Endothelial cell (in vitro differentiated cells): ENCODE measurements at places on chromosomes 16 and 17. TPM values are rescaled to one million over a fixed set of nuclear protein-coding genes. Genes with fewer than 3 reads are reported as not detected.

DNA sequence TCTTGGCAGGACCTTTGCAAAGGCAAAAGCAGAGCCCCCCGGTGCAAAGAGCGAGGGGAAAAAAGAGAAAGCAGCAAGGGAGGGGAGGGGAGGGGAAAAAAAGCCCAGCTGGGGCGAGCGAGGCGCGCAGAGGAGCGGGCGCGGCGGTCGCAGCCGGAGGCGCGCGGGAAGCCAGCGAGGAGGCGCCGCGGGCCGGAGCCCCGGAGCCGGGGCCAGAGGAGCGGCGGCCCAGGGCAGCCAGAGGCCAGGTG is 129 bp downstream of the IRX5 start:
- peak overlapping the region; percentile 96 for H3K4me3 ChIP-seq
- peaks cover 39% of the 10 kb centered on the region for H3K4me1 ChIP-seq
- no peaks in the 10 kb centered on the region for H3K36me3 ChIP-seq

DNA sequence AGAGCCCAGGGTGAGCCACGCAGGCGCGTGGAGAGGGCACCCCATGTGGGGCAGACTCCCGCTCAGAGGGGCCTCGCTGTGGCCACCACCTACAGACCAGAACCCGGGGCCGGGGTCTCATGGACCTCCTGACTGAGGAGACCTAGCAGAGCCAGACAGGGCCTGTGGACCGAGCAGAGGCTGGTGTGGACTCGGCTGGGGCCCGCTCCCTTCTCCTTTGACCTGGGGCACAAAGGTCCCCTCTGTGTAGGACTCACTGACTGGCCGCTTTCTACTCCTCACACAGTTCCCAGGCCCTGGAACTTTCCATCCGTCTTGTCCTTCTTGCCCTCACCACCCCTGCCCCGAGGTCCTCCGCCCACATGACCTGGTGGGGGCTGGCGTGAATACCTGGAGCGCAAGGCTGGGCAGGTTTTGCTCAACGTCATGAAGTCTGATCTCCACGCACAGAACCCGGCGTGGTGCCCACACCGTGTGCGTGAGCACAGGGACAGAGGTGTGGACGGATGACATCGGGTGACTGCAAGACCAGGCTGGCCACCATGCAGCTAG is 44.7 kb upstream of the ACSF3 start:
- DNase-seq: no peak
- no peak overlapping the region for H3K4me3 ChIP-seq
- no peaks in the 10 kb centered on the region for H3K4me1 ChIP-seq

DNA sequence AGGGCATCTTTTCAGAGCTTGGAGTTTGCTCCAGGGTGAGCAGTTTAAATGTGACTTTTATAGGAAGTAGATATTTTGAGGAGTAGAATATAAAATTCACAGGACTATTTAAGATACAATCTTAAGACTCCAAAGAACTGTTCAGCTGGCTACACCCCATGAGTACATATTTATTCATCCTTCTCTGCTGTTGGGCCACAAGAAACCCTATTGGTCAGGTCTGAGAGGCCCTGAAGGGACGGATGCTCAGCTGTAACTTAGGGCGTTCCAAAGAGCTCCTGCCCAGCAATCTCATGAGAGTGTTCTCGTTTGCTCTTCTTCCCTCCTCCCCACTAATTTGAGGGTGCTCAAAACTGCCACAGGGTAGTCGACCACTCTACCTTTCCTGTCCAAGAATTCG is 7.3 kb downstream of the ST6GALNAC2 start:
- no peak overlapping the region for H3K4me3 ChIP-seq
- peaks cover 4% of the 10 kb centered on the region for H3K36me3 ChIP-seq
- H3K4me1 ChIP-seq: no peaks in the 10 kb centered on the region
- H3K27ac ChIP-seq: no peak overlapping the region

GRCh38 chr17:32912218-32912897 is 15.6 kb upstream of the TMEM98 start:
- H3K4me1 ChIP-seq: peaks cover 5% of the 10 kb centered on the region
- H3K36me3 ChIP-seq: no peaks in the 10 kb centered on the region
- DNase-seq: no peak
- no peak overlapping the region for H3K27ac ChIP-seq
- no peak overlapping the region for H3K4me3 ChIP-seq
- peaks cover 6% of the 10 kb centered on the region for H3K27me3 ChIP-seq

GRCh38 chr17:56785405-56785804 is 48.3 kb downstream of the C17orf67 start:
- no peak overlapping the region for H3K4me3 ChIP-seq
- no peak overlapping the region for H3K27ac ChIP-seq
- peaks cover 5% of the 10 kb centered on the region for H3K27me3 ChIP-seq
- H3K36me3 ChIP-seq: no peaks in the 10 kb centered on the region
- no peak for DNase-seq

DNA sequence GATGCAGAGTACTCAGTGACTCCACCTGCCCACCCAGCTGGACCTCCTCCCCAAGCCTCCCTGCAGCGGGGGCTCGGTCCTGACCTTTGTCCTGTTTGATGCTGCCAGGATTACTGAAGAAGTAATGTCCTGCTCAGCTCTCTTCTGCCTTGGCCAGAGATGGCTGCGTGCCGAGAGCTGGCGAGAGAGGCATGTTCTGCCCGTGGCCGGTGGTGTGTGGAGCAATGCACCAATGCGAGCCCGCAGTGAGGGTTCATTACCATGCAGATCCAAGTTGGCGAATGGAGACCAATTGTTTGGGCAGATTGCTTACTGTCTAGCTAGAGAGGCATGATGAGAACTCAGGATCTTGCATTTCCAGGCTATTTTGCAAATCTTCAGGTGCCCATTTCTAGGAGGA is 248.9 kb downstream of the ENGASE start:
- no peak overlapping the region for H3K27ac ChIP-seq
- peaks cover 10% of the 10 kb centered on the region for H3K4me1 ChIP-seq
- H3K4me3 ChIP-seq: no peak overlapping the region
- peaks cover 8% of the 10 kb centered on the region for H3K27me3 ChIP-seq

DNA sequence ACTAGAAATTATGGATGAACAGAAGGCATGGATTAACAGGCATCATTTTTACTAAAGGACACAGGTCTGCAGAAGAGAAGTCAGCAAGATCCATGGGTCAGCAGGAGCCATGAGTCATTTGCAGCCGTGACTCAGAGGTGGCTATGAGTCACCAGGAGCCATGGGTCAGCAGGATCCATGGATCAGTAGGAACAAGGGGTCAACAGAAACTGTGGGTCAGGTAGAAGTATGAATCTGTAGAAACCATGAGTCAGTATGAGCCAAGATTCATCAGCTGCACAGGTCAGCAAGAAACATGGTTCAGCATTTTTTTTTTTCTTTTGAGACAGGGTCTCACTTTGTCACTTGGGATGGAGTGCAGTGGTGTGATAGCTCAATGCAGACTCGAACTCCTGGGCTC is 58.2 kb upstream of the HS3ST4 start:
- DNase-seq: no peak
- no peaks in the 10 kb centered on the region for H3K27me3 ChIP-seq
- H3K4me1 ChIP-seq: no peaks in the 10 kb centered on the region
- no peaks in the 10 kb centered on the region for H3K36me3 ChIP-seq
- H3K27ac ChIP-seq: no peak overlapping the region

DNA sequence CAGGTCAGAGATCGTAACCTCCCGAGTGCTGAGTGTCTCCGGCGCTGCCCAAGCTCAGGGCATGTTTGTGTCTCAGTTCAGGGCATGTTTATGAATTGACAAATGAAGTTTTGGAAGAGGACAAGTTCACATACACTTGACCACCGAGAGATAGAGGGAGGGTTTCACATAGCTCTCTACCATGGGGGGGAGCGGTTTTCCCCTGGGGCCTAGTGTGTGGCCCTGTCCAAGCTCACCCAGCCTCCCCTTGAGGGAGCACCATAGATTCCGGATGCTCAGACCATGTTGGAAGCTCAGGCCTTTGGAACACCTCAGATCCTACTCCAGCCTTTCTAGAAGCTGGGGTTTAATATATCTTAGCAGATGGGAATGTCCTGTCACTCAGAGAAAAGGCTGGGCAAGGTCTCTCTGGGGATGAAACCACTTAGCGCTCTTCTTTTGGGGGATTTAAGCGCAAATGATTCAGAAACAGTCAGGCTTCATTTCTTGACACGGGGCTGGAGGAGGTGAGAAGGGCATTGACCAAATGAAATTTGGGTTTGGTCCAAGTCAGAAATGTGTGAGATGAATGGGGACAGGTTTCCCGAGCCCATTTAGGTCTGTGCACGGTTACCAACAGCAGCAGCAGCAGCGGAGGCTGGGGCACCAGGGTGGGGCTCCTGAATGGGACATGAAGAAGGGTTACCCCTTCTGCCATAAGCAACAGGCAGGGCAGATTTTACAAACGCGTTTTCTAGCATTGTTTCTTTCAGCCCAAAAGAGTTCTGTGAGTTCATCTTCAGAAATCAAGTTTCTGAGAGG is 96.6 kb downstream of the METRNL start:
- no peak overlapping the region for H3K27ac ChIP-seq
- no peak for DNase-seq
- no peaks in the 10 kb centered on the region for H3K4me1 ChIP-seq
- H3K36me3 ChIP-seq: no peaks in the 10 kb centered on the region

DNA sequence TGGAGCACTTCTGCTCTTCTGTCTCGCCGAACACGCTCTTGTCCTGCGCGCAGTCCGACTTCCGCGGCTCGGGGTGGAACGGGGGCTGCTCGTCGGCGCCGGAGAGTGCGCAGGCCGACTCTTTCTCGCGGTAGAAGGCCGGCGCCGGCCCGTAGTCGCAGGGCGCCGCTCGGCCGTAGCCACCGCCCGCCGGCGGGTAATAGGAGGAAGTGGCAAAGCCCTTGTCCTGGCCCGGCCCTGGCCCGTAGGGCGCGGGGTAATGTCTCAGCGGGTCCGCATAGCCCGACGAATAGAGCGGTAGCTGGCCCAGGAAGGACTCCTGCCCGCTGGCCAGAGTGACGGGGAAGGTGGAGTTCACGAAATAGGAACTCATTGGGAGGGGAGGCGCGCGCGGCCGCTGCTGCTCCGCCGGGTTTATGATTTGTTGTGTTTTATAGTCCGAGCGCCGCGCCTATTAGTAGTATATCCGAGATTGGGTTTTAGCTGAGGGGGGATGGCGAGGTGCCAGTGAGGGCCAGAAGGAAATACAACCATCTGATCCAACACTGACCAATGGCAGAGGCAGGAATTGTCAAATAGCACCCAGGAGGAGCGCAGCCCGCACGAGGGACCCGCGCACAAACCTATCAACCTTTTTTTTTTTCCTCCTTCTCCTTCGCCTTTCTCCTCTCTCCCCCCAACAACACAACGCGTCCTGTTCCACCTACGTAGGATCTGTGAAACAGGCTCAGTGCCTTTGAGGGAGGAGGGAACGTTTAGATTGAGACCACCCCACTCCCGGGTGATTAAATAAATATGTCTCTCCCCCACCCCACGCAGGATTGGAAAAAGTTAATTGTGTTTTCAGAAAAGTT is 4.4 kb upstream of the HOXB5 start:
- no peaks in the 10 kb centered on the region for H3K36me3 ChIP-seq
- H3K27me3 ChIP-seq: peaks cover 56% of the 10 kb centered on the region
- H3K4me1 ChIP-seq: peaks cover 46% of the 10 kb centered on the region
- DNase-seq: no peak
- no peak overlapping the region for H3K27ac ChIP-seq

- no peak overlapping the region for H3K27ac ChIP-seq
- no peaks in the 10 kb centered on the region for H3K4me1 ChIP-seq
- H3K36me3 ChIP-seq: peaks cover 34% of the 10 kb centered on the region
- no peak overlapping the region for H3K4me3 ChIP-seq
Measured at GRCh38 chr17:3935140-3935542, 18.9 kb upstream of the P2RX1 start.

- no peak for DNase-seq
- H3K4me3 ChIP-seq: no peak overlapping the region
- no peak overlapping the region for H3K27ac ChIP-seq
- peaks cover 8% of the 10 kb centered on the region for H3K36me3 ChIP-seq
Measured at GRCh38 chr17:76872221-76872873, 4.1 kb downstream of the MGAT5B start.

DNA sequence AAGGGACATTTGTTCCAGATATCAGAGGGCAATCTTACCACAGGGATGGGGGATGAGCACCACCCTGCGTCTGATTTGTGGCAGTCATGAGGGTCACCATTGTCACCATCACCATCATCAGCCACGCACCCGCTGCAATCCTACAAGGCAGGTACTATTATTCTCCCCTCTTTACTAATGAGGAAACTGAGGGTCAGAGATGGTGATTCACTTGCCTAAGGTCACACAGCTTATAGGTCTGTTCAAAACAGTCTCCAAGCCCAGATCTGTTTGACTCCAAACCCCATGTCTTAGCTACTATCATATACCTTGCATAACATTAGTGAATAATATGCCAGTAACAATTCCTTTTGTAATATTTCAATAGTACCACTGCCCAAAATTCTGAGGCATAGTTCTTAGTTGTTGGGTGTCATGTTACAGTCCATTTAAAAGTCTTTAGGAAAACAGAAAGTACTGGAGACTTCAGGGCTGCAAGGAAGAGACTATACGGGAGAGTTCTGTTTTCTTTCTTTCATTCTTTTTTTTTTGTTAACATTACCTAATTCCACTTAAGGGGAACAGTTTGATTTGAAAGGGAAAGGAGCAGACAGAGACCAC is 166.4 kb downstream of the C16orf95 start:
- no peak overlapping the region for H3K4me3 ChIP-seq
- no peak overlapping the region for H3K27ac ChIP-seq
- peaks cover 1% of the 10 kb centered on the region for H3K27me3 ChIP-seq
- no peak for DNase-seq

DNA sequence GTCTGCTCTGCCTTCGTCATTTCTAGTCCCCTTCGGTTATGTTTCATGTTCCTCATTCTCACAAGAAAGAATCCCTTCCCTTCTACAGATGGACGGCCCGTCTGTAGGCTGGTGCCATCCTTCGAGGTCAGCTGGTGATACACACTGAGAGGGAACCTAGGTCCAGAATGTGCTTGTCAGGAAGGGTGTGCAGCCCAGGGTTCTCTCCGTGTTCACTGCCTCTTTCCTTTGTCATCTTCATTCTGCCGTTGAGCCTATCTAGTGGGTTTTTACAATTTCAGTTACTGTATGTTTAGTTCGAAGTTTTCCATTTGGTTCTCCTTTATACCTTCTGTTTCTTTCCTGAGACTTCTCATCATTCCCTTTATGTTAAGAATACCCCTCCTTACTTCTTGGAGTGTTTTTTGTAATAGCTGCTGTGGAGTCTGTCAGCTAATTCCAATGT is 18.9 kb downstream of the KIAA0513 start:
- no peak for DNase-seq
- H3K4me3 ChIP-seq: no peak overlapping the region
- peaks cover 5% of the 10 kb centered on the region for H3K36me3 ChIP-seq
- H3K27ac ChIP-seq: no peak overlapping the region
- H3K4me1 ChIP-seq: peaks cover 11% of the 10 kb centered on the region

GRCh38 chr17:62592341-62593099 is 35.0 kb upstream of the MRC2 start:
- peaks cover 7% of the 10 kb centered on the region for H3K4me1 ChIP-seq
- H3K36me3 ChIP-seq: peaks cover 33% of the 10 kb centered on the region
- H3K27ac ChIP-seq: no peak overlapping the region
- H3K27me3 ChIP-seq: no peaks in the 10 kb centered on the region

DNA sequence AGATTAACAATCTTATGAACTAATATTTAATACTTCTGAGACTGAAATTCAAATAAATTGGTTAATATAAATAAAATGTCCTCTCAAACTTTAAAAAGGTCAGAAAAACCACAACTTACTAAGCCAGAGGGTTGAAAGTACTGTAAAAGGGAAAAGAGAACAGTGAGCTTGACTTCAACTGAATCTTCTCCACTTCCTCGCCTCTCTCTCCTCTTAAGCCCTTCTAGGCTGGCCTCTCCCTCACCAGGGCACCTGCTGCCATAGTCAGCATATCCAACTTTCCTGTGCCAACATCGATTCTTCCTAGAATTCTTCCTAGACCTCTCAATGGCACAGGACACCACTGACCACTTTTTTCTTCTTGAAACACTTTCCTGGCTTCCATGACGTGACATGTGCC is 19.4 kb downstream of the GNA13 start:
- H3K27ac ChIP-seq: peak overlapping the region; percentile 64
- no peak overlapping the region for H3K4me3 ChIP-seq
- H3K27me3 ChIP-seq: peaks cover 1% of the 10 kb centered on the region
- peaks cover 5% of the 10 kb centered on the region for H3K36me3 ChIP-seq

Gene SLFN12L
- not detected for total RNA-seq

Gene LRRC37A3
- 31.8 TPM for total RNA-seq

Gene GSDMA
- not detected for total RNA-seq

Gene CCL3
- not detected for total RNA-seq
